HCT116 (cell line): ENCODE measurements at places on chromosomes 3 and 15. TPM values are rescaled to one million over a fixed set of nuclear protein-coding genes. Genes with fewer than 3 reads are reported as not detected.

- no peaks in the 10 kb centered on the region for H3K36me3 ChIP-seq
- peaks cover 9% of the 10 kb centered on the region for H3K4me1 ChIP-seq
- H3K27ac ChIP-seq: no peak overlapping the region
- DNase-seq: no peak
- no peak overlapping the region for H3K4me3 ChIP-seq
- no peaks in the 10 kb centered on the region for H3K27me3 ChIP-seq
Observed at GRCh38 chr3:197083486-197083885, 53.9 kb upstream of the MELTF start.

DNA sequence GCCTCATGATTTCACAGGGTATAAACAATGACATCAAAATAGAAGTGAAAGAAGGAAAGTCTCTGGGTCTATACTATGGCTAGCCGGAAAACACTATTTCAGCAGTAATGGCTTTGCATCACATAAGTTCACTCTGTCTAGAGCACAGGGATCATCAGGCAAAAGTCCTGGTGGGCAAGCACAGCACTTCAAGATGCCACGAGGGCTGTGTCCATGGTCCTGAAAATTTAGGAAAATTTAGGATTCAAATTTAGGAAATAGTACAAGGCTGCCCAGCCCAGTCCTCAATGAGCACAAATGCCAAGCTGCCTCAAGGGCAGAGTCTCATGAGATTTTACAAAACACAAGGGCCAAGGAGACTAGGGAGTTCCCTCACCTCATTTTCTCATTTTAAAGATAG lies 54.1 kb downstream of the RORA start:
- no peaks in the 10 kb centered on the region for H3K36me3 ChIP-seq
- DNase-seq: no peak
- H3K27ac ChIP-seq: no peak overlapping the region

DNA sequence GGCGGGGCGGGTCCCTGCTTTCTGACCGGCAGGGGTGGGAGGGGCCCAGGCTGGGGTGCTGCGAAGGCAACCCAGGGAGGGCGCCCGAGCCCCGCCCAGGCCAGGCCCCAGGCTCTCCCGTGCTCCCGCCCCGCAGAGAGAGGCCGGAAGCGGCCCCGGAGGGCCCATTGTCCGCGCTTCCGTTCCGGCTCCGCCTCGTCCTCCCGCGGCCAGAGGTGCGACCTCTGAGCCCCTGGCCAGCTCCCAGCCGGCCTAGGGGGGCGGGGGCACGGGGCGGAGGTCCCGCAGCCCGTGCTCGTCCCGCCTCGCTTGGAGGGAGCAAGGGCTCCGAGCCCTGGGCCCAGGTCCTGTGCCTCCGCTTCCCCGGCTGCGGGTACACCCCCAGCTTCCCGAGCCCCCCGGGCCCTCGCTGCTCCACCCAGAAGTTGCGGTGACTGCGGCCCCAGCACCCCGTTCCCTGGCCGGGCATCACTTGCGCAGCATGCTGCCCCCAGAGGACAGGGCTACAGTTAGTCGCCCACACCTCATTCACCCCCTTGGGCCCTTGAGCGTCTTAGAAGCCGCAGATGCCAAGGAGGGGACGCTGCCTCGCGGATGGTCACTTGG lies 20.4 kb upstream of the PLXND1 start:
- no peaks in the 10 kb centered on the region for H3K36me3 ChIP-seq
- H3K4me1 ChIP-seq: peaks cover 24% of the 10 kb centered on the region
- H3K4me3 ChIP-seq: peak overlapping the region; percentile 97
- H3K27ac ChIP-seq: peak overlapping the region; percentile 97
- no peaks in the 10 kb centered on the region for H3K27me3 ChIP-seq

DNA sequence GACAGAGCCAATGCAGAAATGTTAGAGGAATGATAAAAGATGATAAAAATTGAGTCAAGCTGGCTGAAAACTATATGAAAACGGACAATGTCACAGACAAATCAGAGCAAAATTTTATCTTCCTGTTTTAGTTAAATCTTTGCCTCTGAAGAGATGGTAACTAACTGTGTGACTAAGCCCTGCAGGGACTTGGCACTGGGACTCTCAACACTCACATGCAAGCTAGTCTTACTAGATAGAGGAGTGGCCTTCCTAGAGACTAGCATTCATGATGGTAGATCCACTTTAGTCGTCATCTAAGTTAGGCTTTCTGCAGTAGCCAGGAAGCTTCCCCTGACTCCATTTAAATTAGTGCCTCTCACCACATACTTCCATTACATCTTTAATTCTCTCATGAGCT lies 4.1 kb downstream of the CCDC191 start:
- H3K4me1 ChIP-seq: peaks cover 5% of the 10 kb centered on the region; the same call in 1 of the 2 replicates
- H3K36me3 ChIP-seq: no peaks in the 10 kb centered on the region
- DNase-seq: no peak

Gene DAPK2
- total RNA-seq: 4.8 TPM

DNA sequence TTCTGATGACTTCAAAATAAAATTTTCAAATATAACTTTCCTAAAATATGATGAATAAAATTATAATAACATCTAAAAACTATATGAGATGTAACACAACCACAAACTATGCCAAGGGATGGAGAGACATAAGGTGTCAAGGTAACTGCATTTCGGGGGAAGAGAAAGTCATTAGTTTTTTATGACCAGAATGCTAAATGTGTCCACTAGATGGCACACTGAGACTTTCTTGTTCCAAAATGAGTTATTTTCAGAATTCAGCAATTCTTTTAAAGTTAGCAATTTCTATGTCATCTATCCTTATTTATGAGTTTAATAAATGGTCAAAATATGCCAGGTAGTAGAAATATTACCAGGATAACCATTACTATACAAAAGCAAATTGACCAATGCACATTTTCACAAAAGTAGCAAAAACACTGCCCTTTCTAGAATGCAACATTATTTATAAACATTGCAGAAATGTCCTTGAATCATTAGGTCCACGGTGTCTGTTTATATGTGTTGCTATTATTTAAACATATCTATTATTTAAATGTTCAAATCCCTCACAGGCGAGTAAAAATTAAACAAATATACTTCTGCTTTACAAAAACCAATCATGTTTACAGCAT lies 374.2 kb downstream of the PLCL2 start:
- peak; percentile 13 for DNase-seq
- no peaks in the 10 kb centered on the region for H3K4me1 ChIP-seq
- H3K4me3 ChIP-seq: no peak overlapping the region
- no peaks in the 10 kb centered on the region for H3K36me3 ChIP-seq
- H3K27ac ChIP-seq: no peak overlapping the region

Gene LNP1
- total RNA-seq: 1.6 TPM

- H3K27ac ChIP-seq: no peak overlapping the region
- H3K4me1 ChIP-seq: peaks cover 16% of the 10 kb centered on the region
- H3K36me3 ChIP-seq: no peaks in the 10 kb centered on the region
- H3K27me3 ChIP-seq: no peaks in the 10 kb centered on the region
Observed at GRCh38 chr3:197368330-197368729, 69.9 kb upstream of the DLG1 start.

GRCh38 chr3:63845215-63845614 lies 18.4 kb downstream of the THOC7 start:
- H3K27me3 ChIP-seq: no peaks in the 10 kb centered on the region
- peaks cover 7% of the 10 kb centered on the region for H3K4me1 ChIP-seq
- no peak for DNase-seq
- H3K4me3 ChIP-seq: no peak overlapping the region
- H3K36me3 ChIP-seq: no peaks in the 10 kb centered on the region
- no peak overlapping the region for H3K27ac ChIP-seq

- no peaks in the 10 kb centered on the region for H3K36me3 ChIP-seq
- DNase-seq: no peak
- H3K4me1 ChIP-seq: no peaks in the 10 kb centered on the region
Observed at GRCh38 chr3:126935756-126936509, 47.0 kb upstream of the PLXNA1 start.

DNA sequence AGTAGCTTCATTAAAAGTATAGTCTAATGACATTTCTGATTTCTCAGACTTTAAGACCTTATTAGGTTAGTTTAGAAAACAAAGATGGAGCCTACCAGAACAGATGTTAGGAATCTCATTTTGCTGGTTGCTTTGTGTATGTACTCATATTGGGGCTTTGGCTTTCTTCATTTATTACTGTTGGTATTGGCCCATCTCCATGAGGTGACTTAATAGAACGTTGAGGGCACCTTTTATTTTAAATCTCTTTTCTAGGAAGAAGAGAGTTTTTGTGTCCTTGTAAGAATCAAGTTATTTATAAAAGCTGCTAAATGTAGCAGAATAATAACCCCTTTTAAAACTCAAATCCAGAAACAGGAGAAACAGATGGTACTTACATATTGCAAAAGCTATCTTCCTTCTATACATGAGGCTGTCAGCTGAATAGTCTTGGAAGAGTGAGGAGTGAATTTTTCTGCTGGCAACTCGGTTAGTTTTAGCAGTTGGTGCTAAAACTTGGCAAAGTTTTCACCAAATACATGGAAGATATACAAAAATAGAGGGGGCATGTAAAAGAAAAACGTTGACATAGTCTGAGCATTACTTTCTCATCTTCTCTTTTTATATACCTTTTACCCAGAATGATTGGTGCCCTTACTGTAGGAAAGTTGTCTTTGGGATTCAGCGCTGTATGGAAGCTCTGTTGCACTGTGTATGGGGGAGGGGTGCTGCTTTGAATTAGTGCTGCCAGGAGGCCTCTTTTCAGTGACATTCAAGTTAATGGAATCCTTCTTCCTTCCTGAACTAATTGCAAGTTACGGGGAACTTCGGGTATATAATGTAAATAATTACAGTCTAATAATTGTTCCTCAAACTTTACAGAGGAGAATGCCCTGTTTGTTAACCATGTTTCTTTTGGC lies 35.8 kb downstream of the CTNNB1 start:
- no peak overlapping the region for H3K4me3 ChIP-seq
- peaks cover 73% of the 10 kb centered on the region for H3K36me3 ChIP-seq
- DNase-seq: no peak
- H3K27me3 ChIP-seq: no peaks in the 10 kb centered on the region
- H3K4me1 ChIP-seq: no peaks in the 10 kb centered on the region

DNA sequence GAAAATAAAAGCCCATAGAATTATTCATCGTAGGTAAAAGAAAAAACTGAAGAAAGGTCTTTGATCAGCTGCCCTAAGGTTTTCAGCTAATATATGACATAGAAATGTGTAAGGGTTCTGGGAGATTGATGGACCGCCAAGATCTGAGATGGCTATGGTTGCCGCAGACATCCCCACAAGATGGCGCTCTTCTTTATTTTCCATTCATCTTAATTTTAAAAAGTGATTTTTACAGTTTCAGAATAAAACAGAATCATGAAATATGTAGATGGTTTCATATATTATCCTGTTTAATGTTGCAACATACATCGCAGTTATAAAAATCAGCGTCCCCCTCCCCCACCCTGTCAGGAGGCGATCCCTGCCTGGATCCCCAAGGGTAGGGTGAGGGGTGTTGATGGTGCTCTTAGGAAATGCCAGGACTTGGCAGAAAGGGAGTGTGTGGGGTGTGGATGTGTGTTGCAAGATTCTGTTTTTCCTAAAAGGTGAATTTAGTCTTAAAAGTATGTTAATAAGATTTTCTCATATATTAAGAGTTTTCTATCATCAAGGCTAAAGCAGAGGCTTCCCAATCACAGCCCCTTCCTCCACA lies 68.8 kb downstream of the ANXA2 start:
- no peaks in the 10 kb centered on the region for H3K4me1 ChIP-seq
- H3K4me3 ChIP-seq: no peak overlapping the region
- no peak overlapping the region for H3K27ac ChIP-seq
- peaks cover 31% of the 10 kb centered on the region for H3K27me3 ChIP-seq

DNA sequence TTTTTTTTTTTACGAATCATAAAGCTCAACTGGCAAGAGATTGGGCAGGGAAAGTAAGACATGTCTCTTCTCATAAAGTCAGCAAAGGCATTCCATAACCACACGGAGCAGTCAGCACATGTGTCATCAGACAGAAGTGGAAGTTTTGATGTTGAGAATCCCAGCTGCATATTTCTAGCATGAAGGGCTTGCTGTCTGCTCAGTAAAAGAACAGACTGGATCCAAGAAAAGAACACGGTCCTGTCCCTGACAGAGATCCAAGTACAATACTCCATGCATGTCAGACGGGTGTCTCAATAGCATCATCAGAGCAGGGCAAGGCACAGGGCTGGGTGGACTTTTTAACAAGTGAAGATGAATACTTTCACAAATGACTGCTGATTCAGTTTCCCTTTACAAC lies 38.2 kb downstream of the ABI3BP start:
- no peak for DNase-seq
- H3K4me3 ChIP-seq: no peak overlapping the region
- H3K36me3 ChIP-seq: no peaks in the 10 kb centered on the region
- peaks cover 5% of the 10 kb centered on the region; the same call in 1 of the 2 replicates for H3K4me1 ChIP-seq
- H3K27me3 ChIP-seq: no peaks in the 10 kb centered on the region

GRCh38 chr3:128505771-128506170 lies 12.8 kb upstream of the GATA2 start:
- H3K36me3 ChIP-seq: no peaks in the 10 kb centered on the region
- H3K27me3 ChIP-seq: no peaks in the 10 kb centered on the region; the same call in 1 of the 2 replicates
- no peak overlapping the region for H3K27ac ChIP-seq
- H3K4me3 ChIP-seq: no peak overlapping the region

DNA sequence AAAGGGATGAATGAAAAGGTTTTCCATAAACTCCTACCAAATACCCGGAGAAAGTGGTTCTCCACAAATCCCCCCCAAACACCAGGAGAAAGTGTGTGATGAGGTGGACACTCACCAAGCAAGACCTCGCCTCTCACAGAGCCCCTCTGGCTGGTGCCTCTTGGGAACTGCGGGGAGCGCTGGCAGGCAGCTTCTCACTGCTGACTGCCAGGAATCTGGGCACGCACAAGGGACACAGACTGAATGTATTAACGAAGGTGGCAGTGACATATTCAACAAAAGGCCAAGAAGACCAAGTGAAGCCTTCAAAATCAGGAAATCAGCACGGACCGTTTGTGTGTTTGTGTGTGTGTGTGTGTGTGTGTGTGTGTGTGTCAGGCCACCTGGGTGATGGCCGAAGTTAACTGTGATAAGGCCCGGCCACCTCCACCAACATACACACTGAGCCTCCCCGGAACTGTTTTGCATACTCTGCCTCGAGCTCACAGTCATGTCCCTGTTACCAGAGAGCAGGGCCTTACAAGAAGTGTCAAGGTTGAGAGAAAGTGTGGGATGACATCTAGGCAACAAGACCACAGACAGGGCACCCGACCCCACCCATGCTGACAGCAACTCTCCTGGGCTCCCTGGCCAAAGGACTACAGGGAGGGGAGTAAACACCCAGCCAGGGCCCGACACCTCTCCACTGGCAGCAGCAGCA lies 18.0 kb downstream of the ATP10A start:
- no peaks in the 10 kb centered on the region for H3K36me3 ChIP-seq
- no peaks in the 10 kb centered on the region for H3K27me3 ChIP-seq
- no peak overlapping the region for H3K27ac ChIP-seq
- no peak overlapping the region for H3K4me3 ChIP-seq
- DNase-seq: no peak

Gene TRPM1
- total RNA-seq: not detected

DNA sequence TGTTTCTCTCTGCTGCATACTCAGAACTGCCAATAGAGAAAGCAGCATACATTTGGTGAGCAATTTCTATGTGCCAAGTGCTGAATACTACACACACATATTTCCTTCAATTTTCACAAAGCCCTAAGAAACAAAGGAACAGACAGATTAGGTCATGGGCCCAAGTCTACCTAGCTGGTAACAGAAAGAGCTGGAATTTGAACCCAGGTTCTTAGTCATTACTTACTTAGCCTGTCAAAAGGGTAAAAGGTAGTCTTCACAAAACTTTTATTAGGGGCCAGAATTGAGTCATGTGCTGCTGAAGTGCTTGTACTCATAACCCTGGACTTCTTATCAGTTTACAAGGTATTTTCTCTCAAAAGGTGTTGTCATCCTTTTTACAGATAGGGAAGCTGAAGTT lies 10.4 kb upstream of the ABHD17C start:
- peaks cover 4% of the 10 kb centered on the region for H3K4me1 ChIP-seq
- no peaks in the 10 kb centered on the region for H3K36me3 ChIP-seq
- H3K4me3 ChIP-seq: no peak overlapping the region
- H3K27ac ChIP-seq: no peak overlapping the region
- no peaks in the 10 kb centered on the region for H3K27me3 ChIP-seq
- DNase-seq: no peak

Gene SAMD7
- not detected for total RNA-seq
